NCI-H510A (cell line): ENCODE measurements at places on chromosomes 7 and 10.

DNA sequence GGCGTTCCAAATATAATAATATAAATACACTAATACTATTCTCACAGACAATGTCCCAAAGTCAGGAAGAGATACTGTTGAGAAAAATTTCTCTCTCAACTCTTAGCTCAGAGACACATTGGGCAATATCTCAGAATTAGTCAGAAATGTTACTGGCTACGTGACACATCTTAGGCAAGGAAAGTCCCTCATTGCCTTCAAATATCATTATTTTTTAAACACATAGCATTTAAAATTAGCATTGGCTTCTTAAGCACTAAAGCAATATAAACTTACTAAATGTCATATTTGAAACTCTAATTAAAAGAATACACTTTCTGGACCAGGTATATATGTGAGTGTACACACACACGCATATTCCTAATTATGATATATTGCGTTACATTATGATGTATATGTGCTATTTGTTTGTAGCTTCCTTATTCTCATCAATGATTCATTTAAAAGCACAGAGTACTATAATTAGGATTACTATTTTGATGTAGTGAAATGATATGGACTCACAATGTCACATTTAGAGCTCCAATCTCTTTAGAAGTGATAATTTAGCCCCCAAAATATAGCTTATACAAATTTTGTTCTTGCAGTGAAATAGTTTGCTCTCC is 255.8 kb downstream of the TWIST1 start:
- no peak for DNase-seq

DNA sequence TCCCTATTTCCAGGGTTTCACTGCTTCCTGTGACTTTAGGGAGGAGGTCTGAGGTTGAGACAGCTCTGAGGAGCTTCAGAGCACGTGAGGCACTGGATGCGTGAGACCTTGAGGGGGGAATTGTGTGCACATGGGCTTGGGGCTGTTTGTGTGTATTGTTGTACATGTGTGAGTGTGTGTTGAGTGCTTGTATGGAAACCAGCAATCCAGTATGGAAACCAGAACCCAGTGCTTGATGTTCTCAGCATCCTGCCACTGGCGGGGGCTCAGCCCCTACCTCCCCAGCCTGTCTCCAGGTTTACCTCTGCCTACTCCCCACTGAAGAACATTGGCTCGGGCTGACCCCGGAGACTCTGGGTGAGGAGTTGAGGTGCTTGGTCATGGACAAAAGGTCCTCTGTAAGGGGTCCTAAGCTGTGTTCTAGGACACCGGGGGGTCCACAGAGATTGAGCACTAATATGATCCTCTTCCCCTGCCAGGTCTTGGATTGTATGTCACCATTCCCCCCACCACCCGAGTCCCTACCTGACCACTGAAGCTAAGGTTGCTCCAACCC is 20.8 kb downstream of the SFTPD start:
- no peak for DNase-seq

- DNase-seq: no peak
Measured at GRCh38 chr7:26549281-26549944, 257.8 kb downstream of the SNX10 start.

DNA sequence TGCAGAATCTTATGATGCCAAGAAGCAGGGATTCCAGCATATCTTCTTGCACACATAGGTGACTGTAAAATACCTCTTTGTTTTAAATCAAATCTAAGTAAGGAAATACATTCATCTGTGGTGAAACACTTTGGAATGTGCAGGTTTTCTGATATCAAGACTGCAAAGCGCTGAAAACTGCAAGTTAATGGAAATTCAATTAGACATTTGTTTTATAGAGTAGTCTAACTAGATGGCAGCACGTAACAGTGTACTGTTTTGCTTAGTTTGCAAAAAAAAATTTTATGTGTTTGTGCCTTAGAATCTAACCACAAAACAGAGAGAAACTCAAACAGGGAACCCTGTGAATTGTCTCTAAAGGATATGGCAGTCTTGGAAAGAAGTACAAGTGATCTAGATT is 259.2 kb downstream of the HDAC9 start:
- DNase-seq: no peak

- DNase-seq: no peak
Measured at GRCh38 chr7:106109521-106110237, 2.4 kb downstream of the SYPL1 start.

DNA sequence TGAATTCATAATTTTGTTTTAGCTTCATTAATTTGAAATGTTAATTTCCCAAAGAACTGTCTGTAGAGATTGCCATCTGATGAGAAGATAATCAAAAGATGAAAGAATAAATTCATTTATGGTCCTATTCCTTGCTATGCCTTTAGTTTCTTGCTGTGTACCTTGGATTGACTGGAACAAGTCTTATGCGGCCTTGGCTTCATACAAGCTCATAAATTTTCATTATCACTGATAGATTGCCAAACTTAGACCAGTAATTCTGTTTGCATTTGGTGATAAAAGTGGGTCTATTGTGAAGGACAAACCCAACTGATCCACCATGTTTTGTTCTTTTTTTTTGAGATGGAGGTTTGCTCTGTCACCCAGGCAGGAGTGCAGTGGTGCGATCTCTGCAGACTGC is 48.2 kb downstream of the ARID5B start:
- no peak for DNase-seq

DNA sequence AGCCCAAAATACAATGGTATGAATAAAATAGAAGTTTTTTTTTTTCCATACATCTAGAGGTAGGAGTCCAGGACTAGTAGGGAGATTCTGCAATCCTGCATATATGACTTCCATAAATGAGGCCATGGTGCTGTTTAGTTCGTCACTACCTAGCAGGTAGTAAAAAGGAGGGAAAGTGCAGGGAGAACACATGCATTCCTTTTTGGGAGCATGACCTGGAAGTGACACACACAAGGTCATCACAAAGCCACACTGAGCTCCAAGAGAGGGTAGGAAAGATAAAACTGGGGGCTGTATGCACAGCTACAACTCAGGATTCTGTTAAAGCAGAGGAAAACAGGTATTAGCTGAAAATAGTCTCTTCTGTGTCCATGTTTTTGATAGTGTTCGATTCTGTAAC is 2.2 kb downstream of the CROT start:
- DNase-seq: no peak

DNA sequence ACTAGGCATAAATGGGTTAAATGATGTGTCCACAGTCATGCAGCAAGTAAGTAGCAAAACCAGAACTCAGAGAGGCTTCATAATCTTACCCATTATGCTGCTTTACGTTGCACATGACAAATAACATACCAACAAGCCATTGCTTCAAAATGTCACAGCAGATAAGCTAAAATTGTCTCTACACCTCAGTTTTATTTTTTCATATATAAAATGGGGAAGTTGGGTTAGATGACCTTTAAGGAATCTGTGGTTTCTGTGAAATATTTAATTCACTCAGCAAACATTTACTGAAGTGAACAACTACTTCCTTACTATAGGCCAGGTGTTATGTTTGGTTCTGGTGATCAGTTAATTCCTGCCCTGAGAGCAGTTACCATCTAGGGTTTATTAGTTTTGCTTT is 2.2 kb upstream of the ASCC1 start:
- no peak for DNase-seq

GRCh38 chr10:86306628-86307278 is 59.8 kb downstream of the GRID1 start:
- DNase-seq: no peak

DNA sequence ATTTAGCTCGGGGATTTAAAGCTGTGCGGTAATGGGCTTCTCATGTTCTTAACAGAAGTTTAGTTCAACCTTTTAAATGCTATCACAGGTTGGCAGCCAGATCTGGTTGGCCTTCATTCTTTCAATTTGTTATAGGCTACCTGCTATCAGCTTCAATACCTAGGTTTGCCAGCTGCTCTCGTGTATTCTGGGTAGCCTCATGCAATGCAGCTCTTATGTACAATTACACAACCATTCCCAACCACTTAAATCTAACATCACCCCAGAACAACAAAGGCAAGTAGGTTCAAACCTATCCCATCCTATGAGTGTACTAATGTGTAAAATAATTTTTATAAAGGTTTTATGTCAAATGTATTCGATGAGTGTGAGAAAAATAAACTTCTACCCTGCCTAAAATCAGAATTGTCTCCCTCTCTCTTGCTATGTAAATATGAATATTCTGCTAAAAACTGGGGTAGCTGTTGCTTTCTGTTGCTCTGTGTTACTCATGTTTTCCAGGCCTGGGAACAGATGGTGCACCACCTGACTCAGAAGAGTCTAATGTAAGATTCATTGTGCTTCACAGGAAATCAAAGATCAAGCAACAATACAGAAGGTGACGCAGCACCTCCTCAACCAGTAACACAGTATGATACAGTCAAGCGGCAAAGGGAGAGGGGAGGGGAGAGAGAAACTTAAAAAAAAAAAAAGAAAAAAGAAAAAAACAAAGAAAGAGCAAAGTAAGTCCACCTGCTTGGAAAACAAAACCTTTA is 188.6 kb downstream of the ETV1 start:
- DNase-seq: peak; percentile 12

DNA sequence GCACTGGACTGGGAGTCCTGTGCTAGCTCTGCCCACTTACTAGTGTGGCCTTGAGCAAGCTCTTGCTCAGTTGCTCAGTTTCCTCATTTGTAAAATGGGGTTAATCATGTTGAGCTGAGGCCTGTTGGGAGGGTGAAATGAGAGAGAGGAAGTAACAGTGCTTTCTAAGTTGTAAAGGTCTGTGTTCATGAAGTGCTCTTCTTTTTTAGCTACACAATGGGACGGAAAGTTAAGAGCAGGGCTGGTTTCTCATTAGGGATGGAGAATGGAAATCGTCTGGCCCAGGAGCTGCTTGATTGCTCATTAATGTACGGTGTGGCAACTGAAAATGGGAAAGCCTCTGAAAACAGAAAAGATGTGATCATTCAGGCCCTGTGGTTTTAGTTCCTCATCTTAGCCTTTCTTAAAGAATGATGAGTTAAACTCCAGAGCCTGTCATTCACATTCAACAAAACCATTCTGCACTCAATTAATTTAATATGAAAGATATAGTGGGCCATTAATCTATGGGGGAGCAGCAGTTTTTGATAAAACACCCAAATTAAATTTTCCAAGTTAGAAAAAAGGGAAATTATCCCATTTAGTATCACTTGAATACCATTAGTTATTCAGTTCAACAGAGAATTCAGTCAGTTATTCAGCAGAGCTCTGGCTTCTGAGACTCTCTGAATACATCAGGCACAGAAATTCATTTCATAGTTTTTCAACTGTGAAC is 60.5 kb downstream of the SH2D4B start:
- DNase-seq: no peak

DNA sequence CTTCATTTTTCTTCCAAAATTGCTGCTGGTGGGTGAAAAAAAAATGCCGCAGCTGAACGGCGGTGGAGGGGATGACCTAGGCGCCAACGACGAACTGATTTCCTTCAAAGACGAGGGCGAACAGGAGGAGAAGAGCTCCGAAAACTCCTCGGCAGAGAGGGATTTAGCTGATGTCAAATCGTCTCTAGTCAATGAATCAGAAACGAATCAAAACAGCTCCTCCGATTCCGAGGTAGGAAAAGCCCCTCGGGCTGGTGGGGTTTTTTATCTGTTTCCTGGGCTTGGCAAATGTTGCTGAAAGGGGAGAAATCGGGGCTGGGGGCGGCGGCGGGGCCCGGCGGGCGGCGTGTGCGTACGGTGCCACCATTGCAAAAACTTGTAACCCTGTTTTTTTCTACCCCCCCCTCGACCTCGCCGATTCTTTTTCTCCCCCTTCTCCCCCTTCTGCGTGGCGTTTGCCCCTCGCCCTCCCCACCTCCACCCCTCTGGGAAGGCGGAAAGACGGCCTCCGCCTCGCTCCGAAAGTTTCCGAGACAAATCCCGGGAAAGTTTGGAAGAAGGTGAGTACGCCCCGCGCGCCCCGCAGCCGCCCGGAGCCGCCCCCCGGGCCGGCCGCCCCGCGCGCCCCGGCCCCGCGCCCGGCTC is 789 bp downstream of the TCF7L2 start:
- no peak for DNase-seq

DNA sequence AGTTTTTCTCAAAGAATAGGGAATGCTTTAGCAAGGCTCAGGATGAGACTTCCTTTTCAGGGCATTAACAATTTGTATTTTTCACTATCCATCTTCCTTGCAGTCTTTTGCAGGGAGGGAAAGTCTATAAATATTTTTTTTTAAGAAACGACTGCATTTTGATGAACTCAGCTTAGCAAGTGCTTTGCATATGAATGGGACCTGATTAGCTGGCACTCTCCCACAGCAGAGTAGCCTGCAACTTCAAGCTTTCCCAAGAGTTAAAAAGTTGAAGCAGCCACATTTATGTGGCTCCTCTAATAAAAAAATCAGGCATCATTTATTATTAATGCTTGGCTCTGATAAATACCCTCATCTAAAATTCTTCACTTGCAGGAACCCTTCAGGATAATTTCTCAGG is 134.0 kb downstream of the GRID1 start:
- no peak for DNase-seq

DNA sequence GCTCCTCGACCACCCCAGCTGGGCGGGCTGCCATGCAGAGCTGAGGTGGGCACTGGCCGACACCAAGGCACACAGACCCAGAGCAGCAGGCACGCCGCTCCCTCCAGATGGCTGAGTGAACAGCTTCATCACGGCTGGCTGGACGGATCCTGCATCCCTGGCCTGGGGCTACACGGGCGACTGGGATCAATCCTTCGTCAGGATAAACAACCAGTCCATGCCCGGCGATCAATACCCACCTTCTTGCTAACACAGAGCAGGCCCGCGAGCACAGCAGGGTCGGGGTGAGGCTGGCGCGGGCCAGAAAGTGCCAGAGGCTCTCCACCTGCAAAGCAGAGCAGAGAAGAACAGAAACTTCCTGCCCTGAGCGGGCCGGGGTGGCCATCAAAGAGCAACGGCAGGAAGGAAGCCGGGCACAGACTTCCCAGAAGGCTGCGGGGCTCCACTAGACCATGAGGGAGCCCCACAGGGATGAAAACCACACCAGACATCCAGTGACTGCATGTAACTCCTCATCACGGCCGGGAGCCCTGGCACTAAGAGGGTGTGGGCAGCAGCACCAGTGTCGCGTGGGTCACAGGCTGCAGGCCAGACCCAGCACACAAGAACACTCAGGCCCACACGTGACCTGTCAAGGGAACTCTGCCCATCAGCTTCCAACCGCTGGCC is 166.4 kb downstream of the MAD1L1 start:
- DNase-seq: no peak

DNA sequence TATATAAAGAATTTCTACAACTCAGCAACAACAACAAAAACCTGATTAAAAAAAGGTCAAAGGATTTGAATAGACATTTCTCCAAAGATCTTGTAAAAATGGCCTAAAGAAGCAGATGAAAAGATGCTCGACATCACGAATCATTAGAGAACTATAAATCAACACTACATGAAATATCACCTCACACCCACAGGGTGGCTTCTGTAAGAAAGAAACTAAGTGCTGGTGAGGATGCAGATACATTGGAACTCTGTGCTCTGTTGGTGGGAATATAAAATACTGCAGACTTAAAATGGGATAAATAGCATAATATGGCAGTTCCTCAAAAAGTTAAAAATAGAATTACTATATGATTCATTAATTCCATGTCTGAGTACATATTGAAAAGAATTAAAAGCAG is 38.3 kb upstream of the CDCA7L start:
- DNase-seq: no peak

GRCh38 chr10:7409732-7410168 is 1.1 kb downstream of the SFMBT2 start:
- DNase-seq: no peak

- no peak for DNase-seq
Measured at GRCh38 chr10:106515206-106515790, 649.2 kb downstream of the SORCS1 start.

- DNase-seq: no peak
Measured at GRCh38 chr10:44334621-44335184, 50.2 kb downstream of the CXCL12 start.
